ENCODE measurements at places on chromosomes 11 and 22. TPM values are rescaled to one million over a fixed set of nuclear protein-coding genes. Genes with fewer than 3 reads are reported as not detected.

DNA sequence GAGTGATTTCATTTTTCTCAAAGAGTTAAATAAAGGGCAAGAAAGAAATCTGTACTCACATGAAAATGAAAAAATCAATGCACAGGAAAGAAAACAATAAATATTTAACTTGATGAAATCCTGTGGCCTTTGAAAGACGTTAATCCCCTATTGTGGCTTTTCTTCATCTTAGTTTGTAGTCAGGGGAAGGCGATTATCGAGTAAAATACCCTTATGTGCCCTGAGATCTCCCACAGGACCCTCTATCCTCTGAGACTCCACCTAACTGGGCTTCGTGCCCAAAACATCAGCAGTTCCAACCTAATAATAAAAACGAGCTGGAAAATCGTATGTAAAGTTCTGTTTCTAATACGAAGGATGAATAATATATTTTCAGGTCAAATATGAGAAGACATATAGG lies 208.2 kb upstream of the ZC3H12C start:
- no peak for DNase-seq

DNA sequence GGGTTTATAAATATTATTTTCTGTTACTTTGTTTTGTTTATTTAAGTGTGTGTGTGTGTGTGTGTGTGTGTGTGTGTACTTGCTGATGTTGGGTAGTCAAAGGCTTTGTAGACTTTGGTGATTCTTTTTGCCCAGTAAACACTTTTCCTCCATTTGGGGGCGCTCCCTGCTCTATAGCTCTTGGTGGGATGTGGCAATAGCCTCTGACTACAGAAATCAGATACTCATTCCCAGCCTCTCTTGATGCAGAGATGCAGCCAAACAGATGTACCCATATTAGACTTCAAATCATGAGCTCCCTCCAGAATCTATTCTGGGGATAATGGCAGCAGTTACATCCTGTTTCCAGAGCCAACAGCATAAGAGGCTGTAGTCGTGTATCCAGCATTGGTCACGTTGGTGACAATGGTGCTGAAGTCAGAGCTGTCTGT lies 33.4 kb upstream of the APOL5 start:
- DNase-seq, result no peak

- no peak for DNase-seq
Measured at GRCh38 chr11:85316967-85317366, 310.2 kb downstream of the DLG2 start.

GRCh38 chr11:124834526-124835180 lies 30.6 kb upstream of the ROBO3 start:
- no peak for DNase-seq

DNA sequence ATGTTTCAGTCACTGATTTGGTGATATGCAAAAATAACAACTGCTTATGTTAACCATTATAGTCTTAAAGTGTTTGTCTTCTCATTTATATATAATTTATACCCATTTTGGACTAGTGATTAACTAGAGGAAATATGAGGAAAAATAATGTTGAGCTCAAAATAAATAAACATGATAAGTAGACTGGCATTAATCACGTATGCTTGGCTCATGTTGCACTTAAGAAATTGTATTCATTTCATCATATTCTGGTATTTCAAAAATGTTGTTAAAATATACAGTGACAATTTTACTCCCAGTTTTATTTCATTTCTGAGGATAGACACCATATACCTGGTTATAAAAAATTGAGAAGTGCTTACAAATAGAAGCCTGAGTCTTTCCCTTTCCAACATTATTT lies 3.8 kb upstream of the OR10D3 start:
- no peak for DNase-seq

DNA sequence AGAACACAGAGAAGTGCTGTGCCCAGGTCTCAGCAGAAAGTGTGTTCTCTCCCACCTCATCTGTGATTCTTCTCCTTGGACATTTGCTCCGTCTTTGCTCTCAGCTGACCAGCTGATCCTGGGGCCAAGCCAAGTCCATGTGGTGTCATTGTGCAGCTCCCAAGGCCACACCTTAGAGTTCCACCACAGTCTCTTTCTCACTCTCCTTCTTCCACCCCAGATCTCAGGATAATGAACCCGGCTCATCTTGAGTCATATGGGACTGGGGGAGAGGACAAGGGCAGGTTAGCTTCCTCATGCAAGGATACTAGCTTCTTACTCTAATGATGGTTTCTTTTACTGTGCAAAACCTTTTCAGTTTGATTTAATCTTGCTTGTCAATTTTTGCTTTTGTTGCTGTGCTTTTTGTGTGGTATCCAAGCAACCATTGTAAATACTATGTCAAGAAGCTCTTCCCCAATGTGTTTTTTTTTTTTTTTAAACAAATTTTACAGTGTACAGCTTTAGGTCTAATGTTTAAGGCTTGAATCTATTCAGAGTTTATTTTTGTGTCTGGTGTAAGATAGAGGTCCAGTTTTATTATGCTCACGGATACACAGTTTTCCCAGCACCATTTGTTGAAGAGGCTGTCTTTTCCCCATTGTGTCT lies 75.0 kb upstream of the OR4B1 start:
- no peak for DNase-seq

GRCh38 chr11:13334034-13334786 lies 56.6 kb downstream of the BMAL1 start:
- no peak for DNase-seq

DNA sequence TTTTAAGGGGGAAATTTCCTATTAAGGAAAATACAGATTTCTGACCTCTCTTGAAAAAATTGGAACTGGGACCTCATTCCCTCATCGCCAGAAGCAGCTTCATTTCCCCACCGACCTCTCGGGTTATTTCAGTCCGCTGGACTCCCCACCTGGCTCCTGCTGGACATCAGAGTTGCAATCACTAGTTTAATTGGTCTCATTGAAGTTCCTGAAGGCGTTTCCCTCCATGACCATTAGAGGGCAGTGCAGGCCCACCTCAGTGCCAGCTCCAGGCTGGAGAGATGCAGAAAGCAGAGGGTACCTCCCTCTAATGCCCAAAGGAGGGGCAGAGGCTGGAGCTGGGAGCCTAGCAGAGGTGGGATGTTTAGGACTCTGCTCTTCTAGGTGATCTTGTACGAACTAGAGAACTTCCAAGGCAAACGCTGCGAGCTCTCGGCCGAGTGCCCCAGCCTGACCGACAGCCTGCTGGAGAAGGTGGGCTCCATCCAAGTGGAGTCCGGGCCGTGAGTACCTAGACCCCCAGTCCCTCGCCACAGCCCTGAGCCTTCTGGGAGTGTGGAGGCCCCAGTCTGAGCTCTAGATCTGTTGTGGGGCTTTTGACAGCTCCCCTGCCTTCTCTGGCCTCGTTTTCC lies 2.7 kb downstream of the CRYBB3 start:
- peak; percentile 36 for DNase-seq

DNA sequence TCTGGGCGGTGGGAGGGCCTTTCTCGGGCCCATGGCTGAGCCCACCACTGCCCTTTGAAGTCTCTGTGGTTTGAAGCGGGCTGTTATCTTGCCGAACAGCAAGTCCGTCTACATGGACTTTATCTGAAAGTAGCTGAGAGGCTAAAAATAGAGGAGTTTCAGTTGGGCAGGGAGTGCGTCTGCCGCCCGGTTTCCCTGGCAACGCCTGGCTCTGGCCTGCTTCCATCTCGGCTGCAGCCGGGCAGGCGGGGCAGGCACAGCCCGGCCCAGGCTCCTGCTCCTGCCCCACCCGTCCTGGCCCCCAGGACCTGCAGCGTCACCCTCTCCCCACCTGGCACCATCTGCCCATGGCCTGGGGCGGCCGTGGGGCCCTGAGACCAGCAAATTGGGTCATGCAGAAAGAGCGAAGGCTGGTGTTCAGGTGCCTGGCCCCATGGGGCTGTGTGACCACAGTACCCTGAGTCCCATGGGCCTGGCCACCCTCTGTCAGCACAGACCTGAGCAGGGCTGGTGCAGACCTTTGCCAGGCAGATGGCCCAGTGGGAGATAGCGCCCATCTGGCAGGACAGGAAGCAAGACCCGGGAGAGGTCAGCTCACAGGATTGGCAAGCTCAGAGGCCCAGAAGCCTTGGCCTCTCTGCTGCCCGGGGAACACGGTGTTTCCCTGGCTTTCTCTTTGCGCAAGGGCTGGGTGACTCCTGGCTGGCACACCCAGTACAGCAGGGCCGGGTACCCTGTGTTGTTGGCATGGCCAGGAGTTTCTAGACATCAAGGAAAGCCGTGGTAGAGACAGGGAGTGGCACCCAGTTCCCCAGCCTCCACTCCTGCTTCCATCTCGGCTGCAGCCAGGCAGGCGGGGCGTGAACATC lies 79.1 kb upstream of the KCNQ1OT1 start:
- DNase-seq, result no peak

- DNase-seq, result no peak
Measured at GRCh38 chr11:16526947-16527346, 170.6 kb upstream of the SOX6 start.

- DNase-seq, result no peak
Measured at GRCh38 chr11:72209101-72209500, 7.5 kb upstream of the FOLR2 start.

- no peak for DNase-seq
Measured at GRCh38 chr11:81673001-81673400, 1060.7 kb downstream of the FAM181B start.

DNA sequence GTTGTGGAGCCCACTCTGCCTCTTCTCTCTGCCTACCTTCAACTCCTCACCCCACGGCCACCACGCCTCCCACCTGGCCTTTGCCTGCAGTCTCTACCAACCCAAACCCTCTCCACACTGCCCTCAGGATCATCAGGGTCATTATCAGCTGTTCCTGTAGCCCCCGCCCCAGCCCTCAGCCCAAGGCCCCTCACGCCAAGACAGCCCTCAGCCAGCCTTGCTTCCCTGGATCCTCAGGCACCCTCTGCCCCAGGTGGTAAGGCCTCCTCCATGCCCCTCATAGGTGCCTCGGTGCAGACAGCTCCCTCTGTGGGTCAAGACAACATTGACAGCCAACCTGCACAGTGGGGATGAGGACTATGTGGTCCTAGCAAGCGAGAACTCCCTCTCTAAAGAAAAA lies 1.7 kb downstream of the SBF1 start:
- DNase-seq, result no peak

- DNase-seq, result no peak
Measured at GRCh38 chr11:102577182-102577581, 46.6 kb upstream of the MMP7 start.

GRCh38 chr11:100980156-100980555 lies 149.5 kb downstream of the PGR start:
- DNase-seq, result no peak

DNA sequence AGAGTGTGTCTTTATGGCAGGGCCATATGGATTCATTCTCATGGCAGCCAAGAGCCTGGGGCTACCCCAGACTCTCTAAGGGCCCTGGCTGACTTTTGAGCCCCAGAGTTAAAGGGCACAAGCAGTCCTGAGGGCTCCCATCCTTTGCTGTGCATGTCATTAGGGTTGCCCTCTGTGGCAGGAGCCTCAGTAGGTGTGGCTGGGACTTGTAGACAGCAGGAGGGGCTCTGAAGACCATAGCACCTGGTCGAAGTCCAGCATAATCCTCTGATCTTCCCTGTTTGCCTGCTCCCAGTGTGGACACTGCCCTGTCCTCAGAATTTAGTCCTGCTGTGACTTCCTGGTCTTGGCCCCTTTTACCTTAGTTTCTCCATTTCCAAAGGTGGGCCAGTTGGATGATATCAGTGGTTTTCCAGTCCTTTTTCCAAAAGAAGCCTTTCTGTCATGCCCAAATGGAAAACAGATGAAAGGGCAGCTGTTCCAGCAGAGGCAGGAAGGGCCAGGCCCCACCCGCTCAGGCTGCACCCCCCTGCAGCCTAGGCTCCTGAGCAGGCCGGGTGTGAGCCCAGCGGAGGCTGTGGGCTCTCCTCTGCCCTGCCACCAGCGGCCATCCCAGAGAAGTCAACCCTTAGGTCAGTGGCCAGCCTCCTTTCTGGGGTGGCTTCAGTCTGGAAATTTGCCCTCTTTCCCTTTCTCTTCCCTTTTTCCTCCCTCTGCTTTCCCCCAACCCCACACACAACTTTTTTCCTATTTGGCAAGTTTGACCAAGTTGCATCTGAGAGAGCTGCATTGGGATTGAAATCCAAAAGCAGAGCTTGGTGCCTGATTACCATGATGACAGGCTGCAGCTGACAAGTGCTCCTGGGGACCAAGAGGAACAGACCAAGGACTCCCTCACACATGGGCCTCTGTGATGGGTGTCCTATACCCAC lies 32.8 kb upstream of the SUSD2 start:
- no peak for DNase-seq

GRCh38 chr11:19441752-19442553 lies 201.2 kb upstream of the E2F8 start:
- no peak for DNase-seq

DNA sequence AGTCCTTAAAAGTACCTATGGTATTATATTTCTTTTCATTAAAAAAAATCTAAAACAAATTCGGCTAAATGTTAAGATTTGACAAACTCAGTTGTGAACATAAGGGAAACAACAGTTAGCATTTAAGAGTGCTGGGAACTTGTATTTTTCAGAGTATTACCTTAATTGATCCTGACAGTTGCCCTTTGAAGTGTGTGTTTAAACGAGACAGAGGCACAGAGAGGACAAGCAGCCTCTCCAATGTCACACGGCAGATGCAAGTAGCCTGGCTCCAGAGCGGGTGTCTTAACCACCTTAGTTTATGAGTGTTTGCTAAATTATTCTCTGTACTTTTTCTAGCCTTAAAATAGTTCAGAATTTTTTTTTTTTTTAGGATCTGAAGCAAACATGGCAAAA lies 80.9 kb downstream of the TIMP3 start:
- DNase-seq, result no peak

DNA sequence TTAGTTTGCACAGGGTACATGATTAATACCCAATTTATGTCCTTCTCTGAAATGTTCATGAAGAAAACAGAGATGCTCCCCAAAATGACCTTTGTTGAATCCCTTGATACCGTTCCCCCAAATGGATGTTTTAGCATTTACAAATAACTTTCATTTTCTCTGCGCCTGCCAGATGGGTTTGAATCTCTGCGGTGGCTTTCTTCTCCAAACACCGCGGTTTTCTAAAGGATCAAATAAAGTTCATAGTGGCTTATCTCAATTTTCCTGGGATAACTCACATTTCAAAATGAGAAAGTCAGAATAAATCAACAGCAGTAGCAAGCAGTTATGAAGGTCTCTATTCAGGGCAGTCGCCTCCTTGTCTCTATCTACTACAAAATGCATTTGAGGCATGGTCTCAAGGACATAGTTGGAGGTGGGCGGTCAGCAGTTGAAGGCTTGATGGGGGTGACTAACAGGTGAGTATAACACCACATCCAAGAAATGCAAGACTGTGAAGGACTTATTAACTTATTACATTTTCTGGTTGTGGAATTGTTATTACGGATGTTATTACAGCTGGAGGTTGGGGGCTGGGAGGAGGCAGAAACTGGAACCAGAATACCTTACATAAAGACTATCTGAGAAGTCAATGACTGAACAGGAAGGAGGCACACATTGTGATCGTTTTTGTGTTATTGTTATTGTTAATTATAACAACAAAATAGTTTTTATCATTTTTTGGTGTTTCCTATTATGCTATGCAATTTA lies 1513.3 kb downstream of the FAM181B start:
- DNase-seq, result no peak

- no peak for DNase-seq
Measured at GRCh38 chr11:11981840-11982239, 26.6 kb downstream of the DKK3 start.

- DNase-seq, result no peak
Measured at GRCh38 chr22:17920145-17920605, 104.2 kb downstream of the MICAL3 start.

Gene OMP
- total RNA-seq, result not detected

Gene JHY
- total RNA-seq, result 5.0 TPM

Gene RRAS2
- total RNA-seq, result 24.2 TPM

Gene BBOX1
- total RNA-seq, result not detected

Gene MRPL48
- 25.5 TPM for total RNA-seq

Gene RIMBP3C
- total RNA-seq, result 3.6 TPM

Gene HEPN1
- total RNA-seq, result not detected

Gene KCNJ1
- not detected for total RNA-seq

Gene MRGPRE
- total RNA-seq, result not detected

Gene SLC7A4
- total RNA-seq, result not detected

Measured in naive thymus-derived CD4-positive, alpha-beta T cell (primary cell).